ENCODE measurements at places on chromosomes 1 and 21.

- DNase-seq = no peak
These were observed 29.7 kb downstream of the XCL1 start for GRCh38 chr1:168606096-168606495.

GRCh38 chr1:53639251-53639763, 99.7 kb downstream of the GLIS1 start:
- DNase-seq = no peak

DNA sequence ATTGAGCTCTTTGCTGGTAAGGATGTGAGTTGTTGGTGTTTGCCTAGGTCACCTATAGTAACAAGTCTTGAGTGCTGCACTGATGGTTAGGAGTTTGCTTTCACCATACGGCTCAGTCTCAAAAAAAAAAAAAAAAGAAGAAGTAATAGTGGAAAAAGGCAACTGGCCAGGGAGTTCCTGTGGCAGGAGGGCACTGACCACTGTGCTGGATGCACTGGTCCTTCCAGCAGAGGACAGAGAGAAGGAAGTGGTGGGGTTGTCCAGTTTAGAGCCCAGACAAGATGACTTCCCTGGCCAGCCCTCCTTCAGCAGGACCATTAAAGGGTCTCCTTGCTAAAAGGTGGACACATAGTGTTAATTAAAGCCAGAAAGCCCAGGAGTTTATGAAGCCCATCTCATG, 11.9 kb upstream of the PTCH2 start:
- no peak for DNase-seq

- DNase-seq = no peak
These were observed 933 bp downstream of the C1orf35 start for GRCh38 chr1:228101994-228102790.

DNA sequence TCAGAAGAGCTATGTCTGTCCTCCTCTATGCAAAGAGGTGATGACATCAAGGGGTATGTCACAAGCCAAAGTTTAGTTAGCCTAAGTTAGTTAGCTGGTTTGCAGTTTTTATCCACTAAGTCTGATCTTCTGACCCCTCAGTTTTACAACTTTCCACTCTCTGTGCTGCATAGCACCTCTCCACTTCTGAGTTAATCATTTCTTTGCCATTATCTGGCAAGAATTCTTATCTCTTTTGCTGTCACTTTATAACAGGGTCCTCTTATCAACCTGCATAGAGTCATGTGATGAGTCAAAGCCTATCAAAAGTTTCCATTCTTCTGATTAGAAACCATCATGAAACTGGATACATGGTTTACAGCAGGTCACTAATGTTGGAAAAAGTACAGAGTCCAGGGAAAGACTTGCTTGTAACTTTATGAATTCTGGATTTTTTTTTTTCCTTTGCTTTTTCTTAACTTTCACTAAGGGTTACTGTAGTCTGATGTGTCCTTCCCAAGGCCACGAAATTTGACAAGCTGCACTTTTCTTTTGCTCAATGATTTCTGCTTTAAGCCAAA, at the start of gene NR5A2:
TSS of gene NR5A2 (plus strand) at position 447 of the 560 bp plus-strand sequence. CDS start 138 bp downstream, outside the sequence.
- no peak for DNase-seq

DNA sequence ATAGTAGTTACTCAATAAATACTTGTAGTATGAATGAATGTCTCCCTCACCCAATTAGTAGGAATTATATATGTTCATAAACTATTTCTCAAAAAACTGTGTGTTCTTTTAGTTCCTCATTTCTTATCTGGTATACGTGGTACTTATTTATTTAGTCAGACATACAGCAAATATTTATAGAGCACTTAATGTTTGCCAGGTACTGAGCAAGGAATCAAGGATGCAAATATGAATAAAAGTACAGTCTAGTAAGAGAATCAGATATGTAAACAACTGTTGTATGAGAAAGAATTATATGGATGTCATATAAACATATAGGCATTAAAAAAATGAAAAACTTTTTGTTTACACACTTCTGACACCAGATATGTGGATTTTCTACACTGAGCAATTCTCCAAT, 58.5 kb downstream of the ATF6 start:
- no peak for DNase-seq

GRCh38 chr1:6116137-6116536, 64.0 kb downstream of the CHD5 start:
- no peak for DNase-seq

DNA sequence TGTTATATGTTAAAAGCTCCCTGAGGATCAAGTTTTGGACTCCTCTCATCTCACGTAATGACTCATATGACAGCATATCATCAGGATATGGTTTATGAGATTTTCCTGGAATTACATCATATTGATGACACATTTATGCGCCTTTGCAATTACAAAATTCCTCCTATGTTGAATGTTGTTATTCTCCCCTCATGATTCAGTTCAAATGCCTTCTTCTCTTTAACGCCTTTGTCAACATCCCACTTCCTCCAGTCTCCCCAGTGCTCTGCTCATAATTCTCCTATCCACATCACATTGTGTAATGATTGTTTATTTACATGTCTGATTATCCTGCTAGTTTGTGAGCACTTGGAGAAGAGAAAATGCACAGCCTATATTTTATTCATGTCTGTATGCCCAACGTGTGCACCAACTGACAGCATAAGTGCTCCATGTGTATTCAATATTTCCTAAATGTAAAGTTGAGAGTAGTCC, 80.9 kb upstream of the BACH1 start:
- no peak for DNase-seq

- no peak for DNase-seq
These were observed 387.8 kb downstream of the KCNH1 start for GRCh38 chr1:210746024-210746731.

GRCh38 chr1:235913311-235913710, 46.6 kb upstream of the LYST start:
- DNase-seq = no peak

DNA sequence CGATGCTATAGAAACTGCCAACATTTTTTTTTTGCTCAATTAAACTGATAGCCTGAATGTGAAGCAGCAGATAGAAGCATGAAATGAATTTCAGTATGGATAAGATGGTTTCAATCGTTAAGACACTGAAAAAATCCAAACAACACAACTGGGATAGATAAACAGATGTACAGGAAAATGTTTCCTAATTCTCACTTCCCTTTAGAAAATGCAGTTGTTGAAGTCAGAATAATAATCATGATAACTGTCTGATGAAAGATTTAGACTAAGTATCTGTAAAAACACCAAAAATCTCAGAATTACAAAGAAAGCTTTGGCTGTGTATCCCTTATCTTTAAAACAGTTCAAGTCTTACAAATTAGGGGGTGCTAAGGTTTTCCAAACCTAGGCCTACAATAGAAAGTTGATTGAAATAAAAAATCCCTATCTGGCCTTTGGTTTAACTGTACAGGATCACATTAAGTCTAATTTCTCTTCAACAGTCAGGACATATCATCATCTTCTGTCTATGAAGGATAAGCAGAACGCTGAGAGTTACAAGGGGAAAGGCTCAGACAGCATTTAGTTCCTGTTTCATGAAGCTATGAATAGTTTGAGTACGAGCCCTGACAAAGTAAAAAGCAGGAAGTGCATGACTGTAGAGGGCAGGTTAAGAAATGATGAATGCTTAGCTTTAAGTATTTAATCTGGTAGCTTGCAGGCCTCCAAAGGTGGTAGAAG, 203.2 kb downstream of the APP start:
- DNase-seq = no peak

DNA sequence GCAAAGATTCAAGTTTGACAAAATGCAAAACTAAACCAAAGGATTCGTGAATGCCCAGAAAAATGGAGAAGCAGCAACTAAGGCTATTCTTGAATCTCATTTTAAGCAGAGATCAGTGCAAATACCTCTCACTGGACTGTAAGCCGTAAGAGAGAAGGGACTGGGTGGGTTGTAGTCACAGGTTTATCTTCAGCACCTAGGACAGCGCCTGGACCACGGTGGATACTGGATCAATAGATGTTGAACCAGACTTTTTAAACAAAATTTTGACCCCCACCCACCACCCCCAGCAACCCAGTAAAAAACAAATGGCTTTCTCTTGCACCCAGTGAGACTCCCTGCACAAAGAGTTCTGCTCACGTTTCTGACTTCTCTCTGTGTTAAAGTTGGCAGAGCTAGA, 347.1 kb downstream of the AJAP1 start:
- DNase-seq = no peak

DNA sequence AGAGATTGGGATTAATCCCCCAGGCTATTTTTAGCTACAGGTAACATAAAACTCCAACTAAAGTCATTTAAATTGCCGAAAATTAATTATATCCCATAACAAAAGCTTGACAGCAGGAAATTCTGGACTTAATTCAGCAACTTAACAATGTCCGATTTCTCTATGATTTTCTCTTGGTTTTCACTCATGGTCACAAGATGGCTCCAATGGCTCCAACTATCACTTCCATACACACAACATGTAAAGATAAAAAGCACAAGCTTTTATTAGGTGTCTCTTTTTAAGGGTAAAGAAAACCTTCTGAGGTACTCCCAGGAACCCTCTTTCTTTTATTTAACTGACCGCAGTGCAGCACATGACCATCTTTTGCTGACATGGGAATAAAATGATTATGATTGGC, 363.5 kb upstream of the PTBP2 start:
- DNase-seq = no peak

DNA sequence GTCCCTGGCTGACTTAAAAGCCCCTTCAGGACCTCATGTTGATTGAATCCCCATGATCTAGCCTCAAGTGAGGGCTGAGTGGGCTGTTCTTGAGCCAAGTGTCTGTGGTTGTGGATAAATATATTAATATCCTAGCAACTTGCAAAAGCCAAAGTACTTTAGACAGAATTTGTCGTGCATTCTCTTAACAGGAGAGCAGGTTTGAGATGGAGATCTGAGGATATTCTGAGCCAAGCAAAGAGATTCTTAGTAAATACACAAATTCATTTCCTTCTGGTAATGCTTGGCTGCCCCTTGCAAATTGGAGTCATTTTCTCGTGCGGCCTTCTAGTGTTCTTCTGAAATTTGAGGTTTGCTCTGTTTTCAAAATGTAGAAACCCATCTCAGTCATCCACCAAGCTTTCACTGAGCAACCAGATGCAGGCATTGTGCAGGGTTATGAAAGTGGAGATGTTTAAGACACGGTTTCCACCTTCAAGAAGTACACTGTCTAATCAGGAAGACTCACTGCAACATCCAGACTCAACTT, 242.1 kb upstream of the JUN start:
- DNase-seq = no peak

DNA sequence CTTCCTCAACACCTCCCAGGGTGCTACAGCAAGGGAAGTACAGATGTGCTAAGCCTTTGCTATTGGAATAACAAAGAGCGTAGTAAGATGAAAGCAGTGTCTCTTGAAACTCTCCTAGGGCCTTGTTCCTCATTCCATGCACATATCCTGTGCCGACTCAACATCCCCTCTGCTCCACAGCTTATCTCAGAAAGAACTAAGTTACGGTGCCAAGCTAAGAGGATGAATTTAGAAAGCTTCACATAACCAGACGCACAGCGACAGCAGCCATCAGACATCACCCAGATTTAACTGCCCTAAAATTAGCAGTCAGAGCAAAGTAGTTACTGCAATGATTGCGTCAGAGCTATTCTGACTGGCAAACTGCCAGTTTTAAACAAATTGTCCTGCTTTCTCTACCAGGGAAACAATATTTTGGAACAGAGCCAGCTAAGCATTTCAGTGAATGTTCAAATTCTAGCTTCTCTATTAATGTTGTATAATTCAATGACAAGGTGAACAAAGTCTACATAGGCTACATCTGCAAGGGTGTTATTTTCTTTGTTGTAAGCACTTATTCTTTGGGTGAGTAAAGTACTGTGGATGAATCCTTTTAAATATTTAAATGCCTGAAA, 9.5 kb downstream of the SIPA1L2 start:
- DNase-seq = peak; percentile 38

DNA sequence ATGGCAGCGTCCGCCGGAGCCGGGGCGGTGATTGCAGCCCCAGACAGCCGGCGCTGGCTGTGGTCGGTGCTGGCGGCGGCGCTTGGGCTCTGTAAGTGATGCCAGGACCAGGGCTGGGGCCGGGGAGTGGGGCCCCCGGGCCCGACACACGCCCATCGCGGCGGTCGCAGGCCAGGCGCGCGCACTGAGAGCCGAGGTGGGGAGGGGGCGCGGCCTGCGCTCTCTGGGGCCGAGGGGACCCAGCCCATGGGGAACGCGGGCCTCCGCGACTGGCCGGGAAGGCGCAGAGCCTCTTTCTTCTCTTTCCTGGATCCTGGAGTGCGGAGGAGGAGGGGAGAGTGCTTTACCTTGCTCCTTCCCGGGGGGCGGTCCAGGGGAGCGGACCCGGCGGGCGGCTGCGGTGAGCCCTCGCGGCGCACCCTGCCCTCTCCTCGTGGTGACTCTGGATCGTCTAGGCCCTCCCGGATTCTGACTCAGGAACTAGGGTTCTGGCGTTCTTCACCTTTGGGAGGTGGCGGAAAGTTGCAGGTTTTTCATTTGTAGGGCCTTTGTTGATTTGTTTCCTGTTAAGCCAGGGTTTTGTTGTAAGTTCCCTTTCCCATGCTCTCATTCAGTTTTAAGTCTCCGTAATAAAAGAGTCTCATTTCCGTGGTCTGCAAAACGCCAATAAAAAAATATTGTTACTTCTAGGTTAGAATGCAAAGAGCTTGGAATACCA, 529 bp downstream of the MPZL1 start:
- no peak for DNase-seq

- DNase-seq = no peak
These were observed 20.7 kb downstream of the C1QB start for GRCh38 chr1:22673486-22674409.

GRCh38 chr1:16300436-16300835, 51.8 kb downstream of the FBXO42 start:
- no peak for DNase-seq

DNA sequence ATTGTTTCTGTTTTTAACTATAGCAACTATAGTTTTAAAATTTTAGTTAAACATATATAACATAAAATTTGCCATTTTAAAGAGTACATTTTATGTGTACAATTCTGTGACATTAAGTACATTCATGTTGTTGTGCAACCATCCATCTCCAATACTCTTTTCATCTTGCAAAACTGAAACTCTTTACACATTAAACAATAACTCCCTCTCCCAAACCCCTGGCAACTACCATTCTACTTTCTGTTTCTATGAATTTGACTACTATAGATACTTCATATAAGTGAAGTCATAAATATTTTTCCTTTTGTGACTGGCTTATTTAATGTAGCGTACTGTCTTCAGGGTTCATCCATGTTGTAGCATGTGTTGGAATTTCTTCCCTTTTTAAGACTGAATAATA, 25.9 kb downstream of the PCBP3 start:
- no peak for DNase-seq

- DNase-seq = no peak
These were observed 77.1 kb downstream of the ZNF281 start for GRCh38 chr1:200332716-200333115.

DNA sequence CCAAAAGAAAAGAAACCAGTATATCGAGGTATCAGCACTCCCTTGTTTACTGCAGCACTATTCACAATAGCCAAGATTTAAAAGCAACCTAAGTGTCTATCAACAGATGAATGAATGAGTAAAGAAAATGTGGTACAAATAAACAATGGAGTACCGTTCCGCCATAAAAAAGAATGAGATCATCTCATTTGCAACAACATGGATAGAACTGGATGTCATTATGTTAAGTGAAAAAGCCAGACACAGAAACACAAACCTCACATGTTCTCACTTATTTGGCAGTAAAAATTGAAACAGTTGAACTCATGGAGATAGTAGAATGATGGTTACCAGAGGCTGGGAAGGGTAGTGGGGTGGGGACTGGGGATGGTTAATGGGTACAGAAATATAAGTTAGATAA, 4.3 kb upstream of the GNG5 start:
- DNase-seq = no peak

GRCh38 chr1:33319186-33319948, 1.5 kb downstream of the A3GALT2 start:
- no peak for DNase-seq
